ENCODE measurements at places on chromosomes 2 and 18.

- no peak for DNase-seq
These were observed 131.1 kb downstream of the DSEL start for GRCh38 chr18:67385455-67385854.

- no peak for DNase-seq
These were observed 78.1 kb upstream of the TTC39C start for GRCh38 chr18:23936381-23936958.

- no peak for DNase-seq
These were observed 73.9 kb downstream of the LRRFIP1 start for GRCh38 chr2:237701033-237701858.

- no peak for DNase-seq
These were observed 242.0 kb upstream of the LYPD1 start for GRCh38 chr2:132911726-132912724.

DNA sequence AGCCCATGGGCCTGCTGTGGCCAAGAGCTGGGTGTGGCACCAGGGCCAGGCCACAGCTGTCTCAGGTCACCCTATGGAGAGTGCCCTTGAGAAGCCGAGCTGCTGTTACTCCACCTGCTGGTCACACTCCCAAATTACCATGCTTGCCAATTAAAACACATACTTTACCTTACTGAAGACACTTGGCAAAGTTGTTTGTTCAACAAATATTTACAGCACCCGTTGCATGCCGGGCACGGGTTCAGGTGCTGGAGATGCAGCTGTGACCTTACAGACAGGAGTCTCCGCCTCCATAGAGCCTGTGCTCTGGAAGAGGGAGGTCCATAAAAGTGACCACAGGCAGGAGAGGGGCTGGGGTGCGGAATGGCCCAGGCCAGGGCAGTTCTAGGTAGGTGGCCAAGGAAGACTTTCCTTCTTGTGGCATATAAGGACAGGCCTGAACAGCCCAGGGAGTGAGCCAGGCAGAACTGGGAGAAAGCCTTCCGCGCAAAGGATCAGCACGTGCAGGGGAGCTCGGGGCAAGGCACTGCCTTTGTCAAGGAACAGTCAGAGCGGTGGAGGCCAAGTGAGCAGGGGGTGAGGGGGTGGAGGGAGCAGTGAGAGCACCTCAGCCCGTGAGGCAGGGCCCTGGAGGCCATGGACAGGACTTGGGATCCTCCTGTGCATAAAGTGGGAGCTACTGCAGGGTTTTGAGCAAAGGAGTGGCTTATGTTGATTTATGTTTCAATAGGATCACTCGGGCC lies 23.6 kb upstream of the RBM44 start:
- peak; percentile 28 for DNase-seq

GRCh38 chr18:57998461-57998860 lies 45.6 kb upstream of the NEDD4L start:
- no peak for DNase-seq

GRCh38 chr2:223488814-223489213 lies 113.3 kb downstream of the SCG2 start:
- DNase-seq = no peak

GRCh38 chr2:2264416-2264815 lies 66.7 kb downstream of the MYT1L start:
- no peak for DNase-seq

- DNase-seq = no peak
These were observed 415.0 kb downstream of the TMX3 start for GRCh38 chr18:68299906-68300305.

- no peak for DNase-seq
These were observed 713 bp downstream of the ATOH8 start for GRCh38 chr2:85754313-85755095.

GRCh38 chr2:119691651-119692245 lies 12.7 kb downstream of the TMEM177 start:
- no peak for DNase-seq

DNA sequence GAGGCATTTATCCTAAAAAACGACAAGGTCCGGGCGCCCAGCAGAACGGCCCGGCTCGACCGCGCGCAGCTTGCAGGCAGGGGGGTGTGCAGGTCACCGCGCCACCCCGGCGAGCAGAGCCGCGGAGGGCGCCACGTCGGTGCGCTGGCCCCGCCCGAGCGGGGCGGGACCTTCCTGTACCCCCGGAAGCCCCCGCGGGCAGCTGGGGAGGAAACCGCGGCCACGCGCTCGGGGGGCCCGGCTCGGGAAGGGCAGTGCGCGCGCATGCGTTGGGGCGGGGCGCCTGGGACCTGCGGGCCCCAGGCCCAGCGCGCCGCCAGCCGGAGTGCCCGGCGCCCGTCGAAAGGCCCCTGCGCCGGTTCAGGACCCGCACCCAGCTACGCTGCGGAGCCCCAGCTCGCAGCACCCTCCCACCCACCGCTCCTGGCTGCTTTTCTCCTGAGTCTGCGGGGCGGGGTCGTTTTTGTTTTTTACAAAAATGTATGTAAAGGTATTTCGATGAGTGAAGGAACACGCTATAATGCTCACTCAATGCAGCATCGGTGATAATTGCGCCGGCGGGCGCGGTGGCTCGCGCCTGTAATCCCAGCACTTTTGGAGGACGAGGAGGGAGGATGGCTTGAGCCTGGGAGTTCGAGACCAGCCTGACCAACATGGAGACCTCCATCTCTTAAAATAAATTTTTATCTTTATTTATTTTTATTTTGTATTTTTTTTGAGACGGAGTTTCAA lies 47.7 kb upstream of the POMC start:
- peak; percentile 83 for DNase-seq

DNA sequence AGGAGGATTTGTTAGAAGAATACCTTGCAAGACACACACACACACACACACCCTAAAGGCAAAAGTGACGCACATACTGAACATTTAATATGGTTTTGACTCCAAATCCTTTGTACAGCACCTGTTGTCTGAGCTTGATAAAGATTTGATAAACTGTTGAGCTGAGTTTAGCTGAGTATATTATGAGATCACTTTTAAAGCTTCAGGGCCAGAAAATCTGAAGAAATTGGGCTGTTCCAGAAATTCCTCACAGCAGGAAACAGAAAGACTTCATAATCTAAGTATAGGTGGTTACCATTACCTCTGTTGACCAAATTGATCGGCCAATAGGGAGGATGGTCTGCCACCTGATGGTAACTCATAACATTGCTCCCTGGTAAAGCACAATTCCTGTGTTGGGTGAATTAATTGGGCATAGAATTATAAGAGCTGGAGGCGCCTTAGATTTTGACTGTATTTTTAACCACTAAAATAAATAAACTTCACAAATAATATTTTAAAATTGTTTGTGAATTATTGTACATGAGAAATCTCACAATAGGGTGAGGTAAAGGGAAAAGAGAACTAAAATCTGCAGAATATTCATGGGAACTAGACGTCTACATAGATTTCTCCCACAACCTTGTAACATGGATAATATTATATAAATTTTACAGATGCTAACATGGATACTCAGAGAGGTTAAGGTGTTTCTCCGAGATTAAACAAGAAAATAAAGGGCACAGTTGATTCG lies 21.8 kb upstream of the RPIA start:
- DNase-seq = no peak

DNA sequence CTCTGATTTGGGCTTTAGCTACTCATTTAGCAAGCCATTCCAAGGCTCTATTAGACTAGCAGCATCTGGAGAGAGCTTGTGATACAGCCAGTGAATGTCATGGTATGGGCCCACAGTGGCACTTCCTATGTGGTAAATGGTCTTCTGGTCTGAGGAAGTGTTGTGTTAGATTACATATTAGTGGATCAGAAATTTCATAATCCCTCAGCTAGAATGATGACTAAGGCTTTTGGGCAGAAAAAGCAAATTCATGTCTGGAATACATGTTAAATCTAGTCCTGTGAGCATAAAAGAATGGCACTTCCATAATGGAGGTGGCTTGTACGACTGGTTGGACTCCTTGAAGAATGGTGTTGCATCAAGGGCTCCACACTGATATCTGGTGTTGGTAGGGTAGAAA lies 436.8 kb upstream of the CWC22 start:
- DNase-seq = no peak

DNA sequence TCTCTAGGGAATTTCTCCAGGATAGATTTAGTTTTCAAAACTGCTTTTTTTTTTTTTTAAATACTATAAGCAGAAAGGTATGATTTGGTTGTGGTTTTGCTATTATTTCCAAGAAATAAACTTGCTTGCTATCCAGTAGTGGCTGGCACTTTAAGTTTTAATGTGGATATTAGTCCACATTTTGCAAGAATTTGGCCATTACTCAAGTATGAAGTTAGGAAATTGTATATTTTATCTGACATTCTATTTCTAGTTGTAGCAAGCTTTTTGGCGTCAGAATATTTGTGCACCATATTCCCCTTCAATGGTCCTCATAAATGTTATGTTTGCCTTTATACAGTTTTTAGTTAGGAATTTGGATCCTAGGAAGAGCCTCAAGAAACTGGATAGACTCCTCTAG lies 226.3 kb downstream of the ZNF521 start:
- DNase-seq = no peak

DNA sequence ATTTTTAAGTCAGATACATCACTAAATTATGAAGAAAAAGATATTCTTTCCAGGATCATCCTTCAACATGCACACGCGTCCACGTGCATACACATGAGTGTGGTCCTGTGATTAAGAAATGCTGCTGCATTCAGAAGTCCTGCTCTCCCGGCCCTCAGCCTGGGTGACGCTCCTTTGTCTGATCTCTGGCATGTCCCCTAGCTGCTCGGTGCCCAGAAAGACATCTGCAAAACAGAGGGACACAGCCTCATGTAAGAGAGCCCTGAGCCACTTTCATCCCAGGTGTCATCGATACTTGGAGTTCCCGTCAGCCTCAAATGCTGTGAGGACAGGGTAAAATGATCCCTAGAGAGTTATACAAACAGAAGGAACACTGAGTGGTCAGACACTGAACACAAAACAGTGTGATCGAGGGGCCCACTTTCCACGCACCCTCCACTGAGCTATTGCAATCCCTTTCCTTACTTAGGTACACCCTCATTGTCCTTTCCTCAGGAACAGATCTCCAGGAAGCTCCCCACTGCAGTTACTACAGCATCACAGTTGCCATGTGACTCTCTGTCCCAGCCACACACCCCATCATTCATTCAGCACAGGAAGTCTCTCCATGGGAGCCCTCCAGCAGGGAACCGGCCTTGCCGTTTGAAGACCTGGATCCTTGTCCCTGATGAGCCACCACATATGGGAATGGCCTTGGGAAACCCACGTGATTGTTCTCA lies 32.1 kb downstream of the CRACDL start:
- no peak for DNase-seq

DNA sequence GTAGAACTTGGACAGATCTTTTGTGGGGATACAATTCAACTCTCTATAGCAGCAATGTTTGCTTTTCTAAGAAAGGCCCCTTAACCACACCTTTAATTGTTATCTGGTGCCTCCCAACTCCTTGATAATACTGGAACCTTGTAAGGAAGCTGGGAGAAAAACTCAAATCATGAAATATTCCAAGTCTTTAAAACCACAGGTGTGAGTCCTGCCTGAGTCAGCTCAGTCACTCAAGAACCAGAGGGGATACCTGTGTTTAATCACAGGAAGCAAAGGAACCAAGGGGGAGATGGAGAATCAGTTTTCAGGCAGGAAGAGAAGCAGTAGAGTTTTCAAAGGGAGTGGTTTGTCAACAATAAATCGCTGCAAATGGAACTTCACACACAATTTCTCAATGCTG lies 159.9 kb downstream of the LAMA3 start:
- DNase-seq = no peak

DNA sequence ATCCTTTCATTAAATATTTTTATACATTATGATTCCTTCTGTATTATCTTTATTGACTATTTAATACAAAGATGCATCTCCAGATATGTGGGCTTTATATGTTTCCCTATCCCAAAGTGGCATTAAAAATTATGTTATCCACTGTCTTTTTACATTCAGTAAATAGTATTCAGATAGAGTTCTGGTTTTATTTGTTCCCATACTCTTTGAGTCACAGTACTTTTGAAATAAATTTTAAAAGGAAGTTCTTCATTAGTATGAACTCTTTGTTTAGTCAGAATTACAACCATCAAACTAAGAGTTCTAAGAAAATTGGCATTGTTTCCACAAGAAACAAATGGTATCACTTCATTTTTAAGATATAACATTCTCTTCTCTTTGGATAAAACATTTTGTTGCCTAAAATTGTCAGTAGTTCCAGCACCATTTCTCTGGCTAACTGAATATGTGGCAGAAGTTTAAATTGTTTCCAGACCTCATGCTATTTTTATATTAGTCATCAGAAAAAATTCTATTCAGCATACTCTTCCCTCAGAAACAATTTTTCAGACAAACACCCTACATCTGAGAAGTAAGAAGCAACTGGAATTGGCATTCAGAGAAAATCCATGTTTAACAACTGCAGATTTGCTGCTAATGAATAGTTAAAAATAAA lies 88.5 kb upstream of the COL5A2 start:
- DNase-seq = no peak

DNA sequence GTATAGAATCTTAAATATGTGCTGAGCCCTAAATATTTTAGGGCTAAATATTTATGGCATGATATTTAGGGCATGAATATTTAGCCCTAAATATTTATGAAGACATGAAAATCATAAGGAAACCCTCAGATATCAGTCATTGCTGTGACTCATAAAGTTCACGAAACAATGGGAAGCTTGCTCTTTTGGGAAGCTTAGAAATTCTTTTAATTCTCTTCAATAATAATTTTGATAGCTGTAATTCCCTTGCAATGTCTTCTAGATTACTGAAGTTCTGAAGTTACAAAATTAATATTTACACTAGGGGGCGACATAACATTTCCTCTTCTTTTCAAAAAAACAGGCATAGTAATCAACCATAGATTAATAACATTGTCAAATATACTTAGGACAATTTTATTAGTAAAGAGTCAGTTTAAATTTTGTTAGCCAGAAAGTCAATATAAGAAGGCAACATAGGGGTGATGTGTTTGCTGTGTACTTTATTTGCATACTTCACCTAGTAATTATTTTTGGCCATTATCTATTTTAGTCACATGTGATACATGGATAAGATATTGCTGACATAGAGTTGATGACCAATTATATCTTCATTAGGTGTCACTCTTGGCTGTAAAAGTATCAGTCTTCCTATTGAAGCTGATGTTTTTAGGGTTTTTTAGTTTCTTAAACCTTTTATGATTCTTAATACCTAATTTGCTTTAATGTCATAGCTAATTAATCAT lies 13.2 kb downstream of the ZNF804A start:
- no peak for DNase-seq

DNA sequence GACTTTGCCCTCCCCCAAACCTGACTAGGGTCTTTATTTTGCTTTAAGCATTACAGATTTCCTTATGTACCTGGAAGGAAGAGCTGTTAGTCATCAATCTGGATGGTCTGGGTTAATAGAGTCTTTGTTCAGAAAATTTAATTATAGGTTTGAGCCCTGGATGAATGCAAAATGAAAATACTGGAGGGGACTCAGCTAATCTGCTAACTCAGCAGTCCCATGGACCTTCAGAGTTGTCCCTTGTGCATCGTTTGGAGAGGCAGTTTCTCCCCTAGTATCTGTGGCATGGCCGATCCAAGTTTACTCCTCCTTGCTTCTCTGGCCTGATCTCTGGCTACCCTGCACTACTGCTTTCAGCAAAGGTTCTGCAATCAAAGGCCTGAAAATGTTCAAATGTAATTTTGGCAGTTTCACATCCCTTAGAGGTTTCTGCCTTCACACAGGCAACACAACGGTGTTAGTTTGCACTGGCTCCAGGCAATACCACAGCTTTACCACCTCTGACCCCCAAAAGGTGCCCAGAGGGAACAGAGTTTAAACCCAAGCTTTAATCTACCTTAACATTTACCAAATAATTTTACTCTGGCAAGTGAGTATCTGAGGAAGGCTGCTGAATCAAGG lies 134.3 kb downstream of the THADA start:
- no peak for DNase-seq

All from thymus (tissue), 14 donors.